Mucosa of descending colon (tissue), 3 donors: ENCODE measurements at places on chromosomes 3 and 15.

GRCh38 chr15:64807751-64808222 lies 17.7 kb downstream of the PIF1 start:
- no peak for DNase-seq

- DNase-seq, result no peak
Observed at GRCh38 chr15:88800026-88800425, 3.2 kb upstream of the ACAN start.

DNA sequence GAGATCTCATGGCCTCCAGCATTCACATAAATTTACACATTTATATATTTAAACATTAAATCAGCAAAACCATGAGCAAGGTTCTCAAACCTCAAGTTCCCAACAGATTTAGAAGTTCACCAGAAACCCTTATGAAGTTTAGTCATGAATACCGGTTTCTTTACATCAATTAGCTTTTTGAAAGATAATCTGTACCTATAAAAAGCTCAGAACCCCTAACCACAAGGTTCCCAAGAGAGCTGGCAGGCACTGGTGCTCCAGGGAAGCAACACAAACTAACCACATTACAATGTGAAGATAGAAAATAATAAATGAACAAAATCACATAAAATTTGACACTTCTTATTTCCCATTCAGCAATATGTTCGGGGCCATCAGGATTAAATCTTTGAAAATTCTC lies 150.9 kb downstream of the FBN1 start:
- no peak for DNase-seq

DNA sequence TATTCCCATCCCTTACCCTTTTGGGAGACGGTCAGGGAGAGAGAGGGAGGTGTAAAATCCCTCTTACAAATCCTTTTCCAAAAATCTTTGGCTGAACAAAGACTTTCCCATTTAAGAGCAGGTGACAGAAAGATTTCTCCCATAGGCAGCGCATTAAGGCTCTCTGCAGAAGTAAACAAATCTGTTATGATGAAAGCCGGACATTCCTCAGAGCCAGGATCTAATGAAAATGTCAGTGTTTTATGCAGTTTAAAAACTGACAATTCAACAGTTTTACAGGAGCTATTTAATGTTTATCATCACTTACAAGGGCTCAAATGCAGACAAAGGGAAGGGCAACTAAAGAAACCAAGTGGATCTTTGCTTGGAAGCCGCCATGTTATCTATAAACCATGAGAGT lies 108.3 kb upstream of the WNT5A start:
- DNase-seq, result no peak

DNA sequence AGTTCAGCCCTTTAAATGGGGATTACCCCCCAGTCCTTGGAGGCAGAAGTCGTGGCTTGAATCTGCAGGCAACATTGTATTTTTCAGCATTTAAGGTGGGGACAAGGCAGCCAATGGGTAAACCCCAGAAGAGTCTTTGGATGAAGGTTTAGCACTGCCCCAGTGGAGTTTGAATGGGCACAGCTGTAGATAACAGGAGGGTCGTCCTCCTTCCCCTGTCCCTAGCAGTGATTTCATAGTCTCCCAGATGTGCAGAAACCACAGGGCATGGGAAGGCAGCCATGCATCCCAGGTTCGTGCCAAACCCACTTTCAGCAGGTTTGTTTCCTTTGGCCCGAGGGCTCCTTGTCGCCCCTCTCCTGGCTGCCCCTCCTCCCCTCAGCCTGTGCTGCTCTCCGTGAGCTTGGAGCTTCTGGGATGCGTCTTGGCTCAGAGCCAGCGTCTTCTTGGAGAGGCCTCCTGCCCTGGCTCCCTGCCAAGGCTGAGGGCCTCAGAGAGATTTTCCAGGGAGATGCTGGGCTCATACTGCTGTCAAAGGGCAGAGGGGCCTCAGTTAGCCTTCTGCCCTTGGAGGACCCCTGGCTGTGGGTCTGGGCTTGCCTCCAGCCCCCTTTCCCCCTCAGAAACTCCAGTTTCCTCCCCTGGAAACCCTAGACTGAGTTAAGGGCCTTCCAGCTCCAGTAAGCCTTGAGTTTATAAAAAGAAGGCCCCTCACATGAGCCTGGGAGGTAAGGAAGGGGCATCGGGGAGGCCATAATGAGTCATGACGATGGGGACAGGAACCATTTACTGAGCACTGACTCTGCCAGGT lies 48.9 kb upstream of the POLG start:
- DNase-seq, result peak; percentile 46

DNA sequence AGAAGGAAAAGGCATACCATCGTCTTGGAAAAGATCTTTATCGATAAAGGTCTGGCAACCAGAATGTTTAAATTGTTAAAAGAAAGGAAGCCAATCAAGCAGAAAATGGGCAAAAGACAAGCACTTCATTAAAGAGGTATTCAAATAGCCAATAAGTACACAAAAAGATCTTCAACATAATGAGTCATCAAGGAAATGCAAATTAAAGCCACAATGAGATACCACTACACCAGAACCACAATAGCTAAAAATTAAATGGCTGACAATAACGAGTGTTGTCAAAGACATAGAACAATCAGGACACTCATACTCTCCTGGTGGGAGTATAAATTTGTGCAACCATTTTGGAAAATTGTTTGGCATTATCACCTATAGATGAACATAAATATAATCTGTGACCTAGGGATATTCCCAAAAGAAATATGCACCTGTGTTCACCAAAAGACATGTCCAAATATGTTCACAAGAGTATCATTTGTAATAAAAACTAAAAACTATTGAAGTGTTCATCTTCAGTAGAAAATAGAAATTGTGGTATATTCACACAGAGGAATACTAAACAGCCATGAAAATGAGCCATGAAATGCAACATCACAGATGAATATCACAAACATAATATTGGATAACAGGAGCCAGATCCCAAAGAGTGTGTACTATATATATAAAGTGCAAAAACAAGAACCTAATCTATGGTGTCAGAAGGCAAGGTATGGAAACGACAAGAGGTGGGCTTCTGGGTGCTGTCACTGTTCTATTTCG lies 14.4 kb upstream of the BTBD1 start:
- DNase-seq, result no peak

GRCh38 chr3:126245811-126246727 lies 65.7 kb upstream of the ALDH1L1 start:
- DNase-seq, result peak; percentile 63
